ENCODE measurements at places on chromosomes 11 and 22.

DNA sequence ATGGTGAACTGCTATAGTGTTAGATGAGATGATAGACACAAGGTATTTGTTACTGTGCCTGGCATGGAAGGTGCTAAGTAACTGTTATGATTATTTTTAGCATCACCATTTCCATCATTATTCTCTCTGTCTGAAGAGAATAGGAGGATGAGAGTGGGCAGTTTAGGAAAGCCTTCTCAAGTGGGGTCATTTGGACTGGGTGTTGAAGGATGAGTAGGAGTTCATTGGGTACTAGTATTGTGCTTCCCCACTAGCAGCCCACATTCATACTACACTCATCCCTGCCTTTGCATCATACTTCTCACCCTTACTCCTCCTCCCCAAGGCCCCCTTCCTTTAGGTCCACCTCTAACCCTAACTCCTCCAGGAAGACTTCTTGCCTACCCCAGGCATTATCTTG, 20.6 kb downstream of the MYEOV start:
- DNase-seq: no peak

DNA sequence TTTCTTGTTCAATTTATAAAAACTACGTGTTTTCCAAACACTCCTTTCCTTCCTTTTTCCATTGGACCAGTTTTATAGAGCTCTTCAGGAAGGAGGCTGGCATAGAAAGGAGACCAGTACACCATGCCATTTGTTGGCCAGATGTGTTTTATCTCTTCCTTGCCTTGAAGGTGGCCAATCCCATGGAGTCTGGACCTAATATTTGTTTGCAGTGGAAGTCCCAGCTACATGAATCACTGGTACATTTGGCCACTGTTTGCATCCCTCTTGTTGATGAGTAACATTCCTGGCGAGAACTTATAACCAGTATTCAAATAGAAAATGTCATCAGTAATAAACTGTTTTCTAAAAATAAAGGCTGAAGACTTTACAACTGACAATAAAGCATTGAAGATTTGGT, 110.2 kb downstream of the ANO3 start:
- DNase-seq: no peak

DNA sequence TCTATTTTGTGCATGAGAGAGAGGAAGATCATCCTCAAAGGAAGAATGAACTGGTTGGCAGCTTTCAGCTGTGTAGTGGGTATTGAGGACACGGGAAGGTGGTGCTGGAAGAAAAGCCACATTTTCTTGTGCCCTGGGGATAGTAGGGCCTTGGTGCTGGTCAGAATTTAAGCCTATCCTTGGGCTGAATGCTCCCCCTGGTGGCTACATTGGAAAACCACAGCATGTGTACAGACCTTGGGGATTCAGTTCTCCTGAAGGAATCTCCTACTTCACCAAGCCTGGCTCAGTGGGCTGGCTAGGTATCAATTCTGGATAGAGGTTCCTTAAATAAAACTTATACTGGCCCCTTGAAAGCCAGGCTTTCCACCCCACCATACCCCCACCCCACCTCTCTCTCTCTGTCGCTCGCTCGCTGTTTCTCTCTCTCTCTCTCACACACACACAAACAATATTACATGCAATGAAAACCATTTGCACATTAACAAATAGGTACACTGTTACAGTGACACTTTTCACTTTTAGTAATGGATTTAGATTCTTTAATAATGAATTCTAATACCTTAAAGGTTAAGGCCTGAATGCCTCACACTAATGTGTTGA, 2.8 kb upstream of the OR51M1 start:
- DNase-seq: peak; percentile 33

- no peak for DNase-seq
These were observed 93.1 kb upstream of the ZC3H12C start for GRCh38 chr11:110000031-110000502.

- DNase-seq: no peak
These were observed 27.9 kb downstream of the MB start for GRCh38 chr22:35589071-35589755.

- DNase-seq: no peak
These were observed 3.8 kb upstream of the CYP2D6 start for GRCh38 chr22:42134100-42135020.

- no peak for DNase-seq
These were observed 317.2 kb downstream of the SHANK2 start for GRCh38 chr11:70935006-70935768.

- DNase-seq: no peak
These were observed 99.0 kb upstream of the LARGE1 start for GRCh38 chr22:34019190-34019845.

DNA sequence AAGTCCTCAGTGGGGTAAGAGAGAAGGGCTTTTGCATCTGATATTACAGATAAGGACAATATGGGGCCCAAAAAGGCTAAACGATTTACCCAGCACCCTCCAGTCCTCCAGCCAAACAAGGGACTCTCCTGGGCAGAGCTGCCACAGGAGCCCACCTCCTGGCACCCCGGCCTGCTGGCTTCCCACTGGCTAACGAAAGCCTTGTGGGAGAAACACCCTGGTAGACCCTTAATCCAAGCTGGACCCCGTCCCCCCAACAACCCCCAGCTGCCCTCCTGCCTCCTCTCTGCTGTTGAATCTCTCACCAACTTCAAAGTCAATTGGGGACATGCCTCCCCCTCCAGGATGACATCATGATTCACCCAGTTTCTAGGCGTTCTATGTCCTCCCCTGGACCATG, 10.8 kb downstream of the C1QTNF6 start:
- no peak for DNase-seq

DNA sequence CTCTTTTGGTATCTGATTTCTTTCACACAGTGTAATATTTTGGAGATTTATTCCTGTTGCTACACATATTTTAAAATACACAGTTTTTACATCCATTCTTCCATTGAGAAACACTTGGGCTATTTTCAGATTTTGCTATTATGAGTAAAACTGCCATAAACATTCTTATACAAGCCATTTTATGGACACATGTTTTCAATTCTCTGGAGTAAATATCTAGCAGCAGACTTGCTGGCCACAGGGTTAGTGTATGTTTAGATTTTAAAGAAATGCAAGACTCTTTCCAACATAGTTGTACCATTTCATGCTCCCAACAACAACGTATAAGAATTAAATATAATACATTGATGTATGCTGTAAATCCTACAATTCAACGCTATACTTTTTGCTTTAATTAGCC, 360.8 kb upstream of the PITPNB start:
- no peak for DNase-seq

DNA sequence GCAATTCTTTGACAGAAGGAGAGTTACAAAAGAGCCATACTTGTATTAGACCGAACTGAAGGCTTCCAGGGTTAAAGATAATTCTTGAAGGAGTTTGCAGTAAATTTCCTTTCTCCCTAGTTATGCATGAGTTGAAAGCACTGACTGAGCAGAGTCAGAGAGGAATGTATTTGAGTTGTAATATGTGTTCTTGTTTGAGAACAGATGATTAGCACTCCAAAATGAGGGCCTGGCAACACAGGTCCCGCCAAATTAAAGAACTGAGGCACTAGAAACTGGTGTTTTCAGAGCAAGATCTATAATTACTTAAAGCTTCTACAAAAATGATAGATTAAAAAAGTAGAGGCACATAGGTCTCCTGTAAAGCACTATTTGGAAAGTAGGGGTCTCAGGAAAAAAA, 970.4 kb downstream of the OPCML start:
- no peak for DNase-seq

DNA sequence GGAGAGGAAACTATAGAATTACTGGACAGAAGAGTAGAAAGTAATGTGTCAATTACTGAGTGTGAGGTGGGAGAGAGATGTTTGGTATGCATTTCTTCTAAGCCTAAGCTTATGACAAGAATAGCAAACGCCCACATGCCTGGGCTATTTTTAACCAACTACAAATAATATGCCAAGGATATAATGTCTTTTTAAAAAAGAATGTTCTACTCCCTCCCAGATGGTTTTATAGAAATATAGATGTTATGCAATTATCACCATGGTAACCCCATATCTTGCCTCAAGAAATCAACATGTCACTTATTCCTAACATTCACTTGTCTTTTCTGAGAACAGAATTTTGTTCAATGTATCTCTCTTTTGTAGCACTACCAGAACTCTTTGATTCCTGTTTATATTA, 996.7 kb upstream of the CHORDC1 start:
- no peak for DNase-seq

- DNase-seq: no peak
These were observed 12.7 kb downstream of the MAP6 start for GRCh38 chr11:75656044-75656727.

DNA sequence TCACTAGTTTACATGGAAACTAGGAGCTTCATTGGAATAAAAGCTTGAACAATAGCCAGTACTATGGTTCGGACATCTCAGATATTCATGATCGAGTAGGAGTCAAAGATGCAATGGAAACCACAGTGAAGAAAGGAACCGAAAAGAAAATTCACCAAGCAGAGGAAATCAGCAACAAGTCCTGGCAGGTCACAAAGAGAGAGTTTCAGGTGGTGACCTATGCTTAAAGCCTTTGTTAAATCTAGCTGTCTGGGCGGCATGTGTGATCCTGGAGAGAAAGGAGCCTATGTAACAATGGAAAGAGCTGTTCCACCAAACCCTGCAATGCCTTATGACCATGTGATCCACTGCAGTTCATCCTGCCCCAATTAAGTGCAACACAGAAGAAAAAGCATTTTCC, 68.9 kb upstream of the POU2AF2 start:
- DNase-seq: no peak

GRCh38 chr11:122028036-122028435, 88.0 kb downstream of the BLID start:
- no peak for DNase-seq

Measured in renal pelvis (tissue), 12 donors.